SK-MEL-5 (cell line): ENCODE measurements at places on chromosomes 11 and 22. TPM values are rescaled to one million over a fixed set of nuclear protein-coding genes. Genes with fewer than 3 reads are reported as not detected.

PEX16 gene
- total RNA-seq: 25.8 and 26.0 TPM in 2 replicates

- peak; percentile 69 for DNase-seq
These were observed 85.5 kb downstream of the ENTHD1 start for GRCh38 chr22:39808081-39808480.

GRCh38 chr22:37188901-37189466, 937 bp upstream of the C1QTNF6 start:
- peak; percentile 40 for DNase-seq

AKIP1 gene
- 34.0 and 38.5 TPM in 2 replicates for total RNA-seq

SLC22A6 gene
- not detected in 2 replicates for total RNA-seq

GRCh38 chr22:45752036-45752435, 80.4 kb downstream of the ATXN10 start:
- no peak for DNase-seq

DNA sequence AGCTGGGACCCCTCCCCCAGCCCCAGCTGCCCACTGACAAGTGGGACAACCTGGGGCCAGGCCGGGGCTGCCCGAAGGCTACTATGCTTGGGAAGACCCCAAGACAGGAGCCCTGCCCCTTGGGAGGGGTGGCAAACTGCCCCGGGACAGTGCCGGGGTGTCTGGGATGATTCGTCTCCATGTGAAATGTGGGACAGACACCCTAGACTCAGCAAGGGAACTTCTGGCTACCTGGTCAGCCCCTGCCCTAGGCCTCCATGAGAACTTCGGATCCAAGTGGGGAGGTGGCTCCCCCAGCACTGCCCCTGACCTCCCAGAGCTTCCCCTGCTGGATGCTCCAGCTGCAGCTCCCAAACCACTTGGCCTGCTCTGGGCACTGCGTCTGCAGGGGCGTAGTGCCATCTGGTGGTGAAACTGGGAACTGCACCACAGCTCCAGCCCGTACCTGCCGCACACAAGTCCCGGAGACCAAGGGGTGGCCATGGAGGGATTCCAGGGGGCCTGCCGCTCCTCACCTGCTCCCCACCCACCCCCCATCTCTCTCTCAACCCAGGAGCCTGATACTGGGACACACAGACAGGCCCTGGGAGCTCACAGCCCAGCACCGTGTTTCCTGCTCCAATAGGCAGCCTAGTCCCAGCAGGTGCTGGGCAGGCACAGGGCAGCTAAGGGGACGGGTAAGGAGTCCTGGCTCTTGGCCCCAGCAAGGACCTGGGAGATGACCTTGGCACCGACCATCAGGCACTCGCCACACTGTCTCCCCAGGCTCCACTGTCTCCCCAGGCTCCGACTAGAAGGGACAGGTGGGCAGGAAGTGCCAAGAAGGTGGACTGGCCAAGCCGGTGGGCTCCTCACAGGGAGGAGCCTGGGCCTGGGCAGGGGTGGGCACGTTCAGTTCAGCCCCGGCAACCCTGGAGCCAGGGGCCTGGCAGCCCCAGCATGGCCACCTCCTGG, 194.1 kb downstream of the IGLL1 start:
- peak; percentile 83 for DNase-seq

GGT5 gene
- total RNA-seq: 0.13 TPM in 1 of 2 replicates, not detected in the other

- no peak for DNase-seq
These were observed 98.5 kb downstream of the TSPAN18 start for GRCh38 chr11:44825058-44825785.

DNA sequence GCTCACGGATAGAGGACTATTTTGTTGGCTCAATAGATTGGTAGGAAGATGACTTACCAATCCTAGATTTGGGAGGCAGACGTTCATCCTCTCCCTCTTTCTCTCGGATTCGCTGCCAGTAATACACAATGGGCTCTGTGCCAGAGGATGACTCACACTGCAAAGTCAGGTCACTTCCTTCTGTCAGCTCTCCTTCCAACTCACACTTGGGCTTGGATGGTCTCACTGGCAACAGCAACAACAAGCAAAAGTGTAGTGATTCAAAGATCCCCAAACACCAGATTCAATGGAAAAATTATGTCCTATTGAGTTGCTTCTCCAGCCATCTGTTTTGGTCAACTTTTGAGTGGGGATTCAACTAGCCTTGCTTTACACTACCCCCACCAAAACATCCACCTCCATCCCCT, 21.7 kb upstream of the HSPA8 start:
- DNase-seq: peak; percentile 53

GRCh38 chr11:108929241-108929640, 264.4 kb downstream of the DDX10 start:
- DNase-seq: no peak

DNA sequence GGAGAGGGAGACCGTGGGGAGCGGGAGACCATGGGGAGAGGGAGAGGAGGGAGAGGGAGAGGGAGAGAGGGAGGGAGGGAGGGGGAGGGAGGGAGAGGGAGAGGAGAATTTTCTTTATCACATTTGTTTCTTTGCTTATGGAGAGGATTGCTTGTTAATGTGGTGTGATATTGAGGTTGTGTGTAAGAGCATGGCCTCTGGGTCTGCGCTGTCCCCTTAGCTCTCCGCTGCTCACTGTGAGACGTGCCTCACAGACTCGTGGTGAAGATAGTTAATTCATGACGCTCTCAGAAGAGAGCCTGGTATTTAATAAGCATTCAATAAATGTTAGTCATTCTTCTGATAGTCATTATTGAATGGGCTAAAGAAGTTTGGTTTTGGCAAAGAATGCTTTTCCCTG, 26.2 kb downstream of the PPFIA1 start:
- DNase-seq: no peak

GAL3ST3 gene
- not detected in 2 replicates for total RNA-seq

TYMP gene
- 1.5 and 1.8 TPM in 2 replicates for total RNA-seq

DYNC2H1 gene
- 15.0 and 18.6 TPM in 2 replicates for total RNA-seq

GRCh38 chr11:69073469-69073868, 24.7 kb downstream of the TPCN2 start:
- DNase-seq: no peak

GRCh38 chr11:72100462-72100861, 2.6 kb downstream of the LAMTOR1 start:
- no peak for DNase-seq

- DNase-seq: no peak
These were observed 117.3 kb upstream of the POU2AF2 start for GRCh38 chr11:111128076-111128870.

GRCh38 chr22:33894515-33894914, 25.8 kb downstream of the LARGE1 start:
- no peak for DNase-seq

- no peak for DNase-seq
These were observed 2.3 kb downstream of the AP5B1 start for GRCh38 chr11:65778431-65778900.

TEX54 gene
- not detected in 2 replicates for total RNA-seq

- peak; percentile 46 for DNase-seq
These were observed at the start of gene BARX2 for GRCh38 chr11:129375751-129376657. TSS of gene BARX2 (plus strand) at chr11:129375848. CDS start at chr11:129376036, 188 bp downstream.

GRCh38 chr11:75539459-75540334, 14.0 kb upstream of the GDPD5 start:
- no peak for DNase-seq

PNPLA3 gene
- total RNA-seq: 11.1 and 12.5 TPM in 2 replicates

LMO1 gene
- 0.29 TPM in 1 of 2 replicates, not detected in the other for total RNA-seq

DNA sequence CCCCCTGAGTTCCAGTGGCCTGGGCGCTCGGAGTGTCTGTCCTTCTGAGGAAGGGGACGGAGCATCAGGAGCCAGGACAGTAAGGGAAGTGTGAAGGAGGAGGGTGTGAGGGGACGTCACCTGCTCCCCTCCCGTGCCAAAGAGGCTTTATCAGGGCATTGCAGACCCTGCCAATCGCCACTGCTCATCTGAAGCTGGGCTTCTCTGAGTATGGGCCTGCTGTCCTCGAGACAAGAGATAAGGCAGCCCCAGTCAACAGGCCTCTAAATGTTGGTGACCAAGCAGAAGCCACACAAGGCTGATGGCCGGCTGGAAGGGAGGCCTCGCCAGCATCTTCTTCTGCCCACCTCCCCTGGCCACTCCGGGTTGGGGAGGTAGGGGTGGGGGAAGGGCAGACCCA, 29.8 kb downstream of the LIF start:
- DNase-seq: no peak

DNA sequence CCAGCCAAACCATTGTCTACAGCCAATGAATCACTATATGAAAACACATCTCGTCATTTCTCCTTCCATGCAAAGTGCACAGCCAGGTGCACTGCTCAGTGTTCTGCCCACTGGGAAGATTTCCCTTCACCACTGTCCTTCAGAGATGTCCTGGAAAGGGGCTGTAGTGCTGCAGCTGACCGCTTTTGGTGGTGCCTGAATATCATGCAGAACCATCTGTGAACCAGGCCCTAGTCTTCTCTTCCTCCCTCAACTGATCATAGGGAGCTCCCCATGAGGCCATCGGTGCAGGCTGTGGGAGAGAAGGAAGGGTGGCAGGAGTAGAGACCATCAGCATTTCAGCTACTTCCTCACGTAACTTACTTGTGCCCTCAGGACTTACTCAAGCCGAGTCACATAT, 70.2 kb downstream of the GAB4 start:
- no peak for DNase-seq

DNA sequence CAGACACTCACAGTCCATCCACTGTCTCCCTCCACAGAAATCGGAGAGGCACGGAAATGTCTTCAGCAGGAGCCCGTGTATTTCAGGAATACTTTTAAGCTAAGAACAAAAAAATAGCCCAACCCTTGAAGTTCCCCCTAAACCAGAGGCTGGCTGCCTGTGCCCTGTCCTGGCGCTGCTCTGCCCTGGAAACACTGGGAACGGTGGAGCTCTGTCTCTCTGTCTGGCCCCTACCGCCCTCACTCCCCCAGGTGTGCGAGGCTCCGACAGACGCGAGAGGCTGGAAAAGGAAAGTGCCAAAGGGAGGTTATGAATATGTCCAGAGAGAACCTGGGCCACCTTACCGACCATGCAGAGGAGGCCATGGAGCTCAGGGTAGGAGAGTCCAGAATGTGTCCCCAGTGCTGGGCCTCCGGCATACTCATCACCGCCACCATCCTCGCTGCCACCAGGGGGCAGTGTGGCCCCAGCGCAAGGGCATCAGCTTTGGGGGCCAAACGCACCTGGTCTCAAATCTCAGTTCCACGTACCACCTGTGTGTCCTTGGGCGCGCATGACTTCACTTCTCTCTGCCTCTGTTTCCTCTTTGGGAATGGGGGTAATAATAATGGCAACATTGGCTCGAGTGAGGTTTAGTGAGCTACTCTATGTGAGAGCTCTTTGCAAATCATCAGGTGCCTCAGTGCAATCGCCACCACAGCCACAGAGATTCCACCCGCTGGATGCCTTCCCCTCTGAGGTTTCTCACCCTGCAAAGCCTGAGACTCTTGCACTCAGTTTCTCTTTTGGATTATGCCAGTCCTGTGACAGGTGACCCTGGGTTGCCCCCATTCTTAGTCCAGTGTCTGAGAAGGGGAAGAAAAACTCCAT, 10.4 kb upstream of the SLCO2B1 start:
- DNase-seq: peak; percentile 73

- no peak for DNase-seq
These were observed 19.2 kb upstream of the FNBP4 start for GRCh38 chr11:47786373-47786772.

GAS2 gene
- total RNA-seq: 8.5 and 9.1 TPM in 2 replicates

GRCh38 chr11:120248551-120249278, 8.8 kb downstream of the POU2F3 start:
- DNase-seq: no peak

APOL1 gene
- total RNA-seq: 1.5 and 2.6 TPM in 2 replicates

DNA sequence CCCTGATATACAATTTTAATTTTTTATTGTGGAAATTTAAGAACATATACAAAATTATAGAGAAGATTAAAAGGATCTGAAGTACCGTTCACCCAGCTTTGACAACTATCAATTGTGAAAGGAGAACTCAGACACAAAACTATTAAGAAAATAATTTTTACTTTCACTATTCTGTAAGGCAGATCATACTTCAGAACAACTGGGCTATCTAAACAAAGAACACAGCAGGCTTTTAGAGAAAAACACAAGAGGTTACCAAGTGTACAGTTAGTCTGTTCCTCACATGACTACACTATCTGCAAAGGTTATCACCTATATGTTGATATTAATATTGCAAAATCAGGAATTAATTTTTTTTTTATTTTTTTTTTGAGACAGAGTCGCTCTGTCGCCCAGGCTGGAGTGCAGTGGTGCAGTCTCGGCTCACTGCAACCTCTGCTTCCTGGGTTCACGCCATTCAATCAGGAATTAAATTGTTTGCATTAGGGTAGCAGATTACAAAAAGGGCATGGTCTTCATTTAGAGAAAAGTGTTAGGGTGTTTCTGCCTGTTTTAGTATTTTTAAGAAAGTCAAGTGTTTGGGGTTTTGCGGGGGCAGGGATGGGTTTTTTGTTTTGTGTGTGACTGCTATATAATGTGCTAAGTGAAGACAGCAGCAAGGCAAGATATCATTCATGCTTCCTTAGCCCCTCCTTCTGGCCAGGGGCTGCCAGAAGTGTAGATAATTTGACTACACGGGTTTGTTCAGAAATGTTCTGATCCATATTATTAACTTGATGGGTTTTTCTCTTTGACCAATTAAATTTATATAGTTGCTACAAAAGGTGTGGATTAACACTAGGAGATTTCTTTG, 27.6 kb upstream of the SIK2 start:
- no peak for DNase-seq

GRIK4 gene
- not detected in 2 replicates for total RNA-seq

KLHL35 gene
- total RNA-seq: 0.08 and 0.24 TPM in 2 replicates

DNA sequence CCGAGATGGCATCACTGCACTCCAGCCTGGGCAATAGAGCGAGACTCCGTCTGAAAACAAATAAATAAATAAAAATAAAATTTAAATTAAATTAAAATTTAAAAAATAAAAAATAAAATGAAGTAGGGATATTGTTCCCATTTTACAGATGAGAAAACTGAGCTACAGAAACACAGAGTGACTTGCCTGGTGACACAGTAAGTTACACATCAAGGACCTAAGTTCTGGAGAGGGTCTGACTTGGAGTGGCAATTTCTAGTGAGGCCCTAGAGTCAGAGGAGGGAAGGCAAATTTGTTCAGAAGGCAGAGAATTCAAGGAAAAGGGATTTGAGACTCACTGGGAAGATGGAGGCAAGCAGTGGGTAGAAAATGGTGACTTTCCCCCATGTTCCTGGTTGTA, 2.0 kb downstream of the SCGB1A1 start:
- no peak for DNase-seq

DNA sequence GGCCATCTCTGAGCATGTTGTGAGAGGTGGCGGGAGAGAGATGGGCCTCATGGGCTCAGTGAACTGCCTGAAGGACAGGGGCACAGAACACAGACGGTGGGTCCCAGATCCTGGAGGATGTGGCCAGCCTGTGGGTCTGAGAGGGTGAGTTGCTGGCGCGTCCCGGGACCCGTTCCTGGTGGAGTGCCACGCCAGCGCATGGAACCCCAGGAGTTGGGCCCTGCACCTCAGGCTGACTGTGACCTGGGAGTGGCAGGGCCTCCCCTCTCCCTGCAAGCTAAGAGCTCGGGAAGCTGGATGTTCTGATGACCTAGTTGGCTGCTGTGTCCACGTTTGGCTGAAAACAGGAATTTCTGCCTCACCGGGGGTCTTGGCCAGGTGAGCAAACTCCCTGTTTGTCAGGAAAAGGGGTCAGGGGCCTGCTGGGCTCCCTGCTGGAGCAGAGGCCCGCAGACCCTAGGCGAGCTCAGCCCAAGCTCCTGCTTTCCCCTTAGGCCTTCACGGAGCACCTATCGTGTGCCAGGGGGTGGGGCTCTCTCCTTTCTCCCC, 15.0 kb downstream of the LRRC32 start:
- no peak for DNase-seq

GRCh38 chr11:6225024-6225423, 9.4 kb downstream of the FHIP1B start:
- DNase-seq: no peak

- DNase-seq: no peak
These were observed 9.8 kb downstream of the SPON1 start for GRCh38 chr11:13972043-13972910.

OR8D1 gene
- total RNA-seq: not detected in 2 replicates
